ENCODE measurements at places on chromosomes 6 and 20. TPM values are rescaled to one million over a fixed set of nuclear protein-coding genes. Genes with fewer than 3 reads are reported as not detected.

- no peak for DNase-seq
Observed at GRCh38 chr6:106674541-106675229, 45.3 kb downstream of the QRSL1 start.

GRCh38 chr6:98047164-98047563, 764.1 kb upstream of the MMS22L start:
- DNase-seq, result no peak

- DNase-seq, result no peak
Observed at GRCh38 chr6:30481211-30481964, 7.9 kb upstream of the HLA-E start.

DNA sequence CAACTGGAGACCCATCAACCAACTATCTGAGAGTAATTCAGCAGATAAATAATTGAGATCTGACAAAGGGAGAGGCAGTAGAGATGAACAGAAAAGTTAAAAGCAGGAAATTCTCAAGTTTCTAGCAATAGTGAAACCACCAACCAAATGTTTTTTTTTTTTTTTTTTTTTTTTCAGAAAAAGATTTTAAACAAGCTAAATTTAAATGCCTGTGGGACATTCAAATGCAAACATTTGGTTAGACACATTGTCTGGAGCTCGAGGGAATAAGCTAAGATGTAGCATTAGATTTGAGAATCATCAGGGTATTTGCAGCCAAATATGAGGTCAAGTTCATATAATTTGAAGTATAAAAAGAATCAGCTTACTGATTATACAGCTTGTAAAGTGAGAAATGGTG, 16.4 kb downstream of the RANBP9 start:
- DNase-seq, result no peak

- no peak for DNase-seq
Observed at GRCh38 chr6:11473008-11473740, 64.4 kb upstream of the TMEM170B start.

GRCh38 chr20:1652960-1653359, 4.6 kb downstream of the SIRPG start:
- no peak for DNase-seq

The ARMH2 gene
- not detected for total RNA-seq

The RRP36 gene
- total RNA-seq, result 46.6 TPM

DNA sequence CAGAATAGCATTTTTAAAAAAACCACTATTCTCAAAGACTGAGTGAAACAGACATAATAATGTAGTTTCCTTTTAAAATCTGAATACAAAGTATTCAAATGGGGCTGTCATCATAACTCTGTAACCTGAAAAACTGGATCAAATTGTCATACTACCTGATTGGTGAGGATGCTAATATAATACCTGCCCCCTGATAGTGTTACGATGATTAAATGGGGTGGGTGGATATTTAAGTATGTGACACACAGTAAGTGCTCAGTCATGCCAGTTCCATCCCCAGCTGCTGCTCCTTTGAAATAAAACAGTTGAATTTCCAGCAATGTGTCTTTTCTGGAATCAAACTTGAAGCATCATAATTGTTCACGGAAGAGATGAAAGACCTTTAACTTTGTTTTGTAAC, 8.9 kb downstream of the HTR1B start:
- DNase-seq, result no peak

The SOX18 gene
- total RNA-seq, result 1.8 TPM

- peak; percentile 87 for DNase-seq
Observed at GRCh38 chr20:32155017-32155981, 45.8 kb downstream of the TM9SF4 start.

DNA sequence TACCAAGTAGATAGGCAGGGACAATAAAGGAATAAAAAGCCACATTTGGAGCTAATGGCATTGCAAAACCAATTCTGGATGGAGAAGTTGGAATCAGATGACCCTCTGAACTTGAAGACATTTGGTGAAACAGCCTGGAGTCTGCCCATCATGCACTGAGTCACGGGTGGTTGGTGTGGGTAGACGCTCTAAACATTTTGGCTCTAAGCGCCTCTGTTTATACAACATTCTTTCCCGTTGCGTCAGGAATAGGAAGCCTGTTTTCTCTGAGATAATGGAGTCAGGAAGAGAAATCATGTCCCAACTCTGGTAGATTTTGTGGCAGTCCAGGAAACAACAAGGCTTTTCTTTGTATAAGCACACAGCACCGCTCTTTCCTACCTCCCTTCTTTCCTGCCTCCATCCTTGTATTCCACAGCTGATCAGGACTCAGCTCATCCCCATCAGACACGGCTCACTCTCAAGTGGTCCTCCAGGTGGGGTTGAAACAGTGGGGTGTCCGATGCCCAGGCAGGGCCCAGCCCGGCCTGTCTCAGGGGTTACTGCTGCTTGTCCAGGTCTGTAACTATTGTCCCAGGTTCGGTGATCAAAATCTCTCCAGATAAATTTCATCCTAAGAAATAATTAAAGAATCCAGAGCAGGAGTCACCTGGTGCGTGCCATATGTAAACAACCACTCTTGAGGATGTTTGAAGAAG, 12.1 kb upstream of the RAMACL start:
- DNase-seq, result peak; percentile 84

DNA sequence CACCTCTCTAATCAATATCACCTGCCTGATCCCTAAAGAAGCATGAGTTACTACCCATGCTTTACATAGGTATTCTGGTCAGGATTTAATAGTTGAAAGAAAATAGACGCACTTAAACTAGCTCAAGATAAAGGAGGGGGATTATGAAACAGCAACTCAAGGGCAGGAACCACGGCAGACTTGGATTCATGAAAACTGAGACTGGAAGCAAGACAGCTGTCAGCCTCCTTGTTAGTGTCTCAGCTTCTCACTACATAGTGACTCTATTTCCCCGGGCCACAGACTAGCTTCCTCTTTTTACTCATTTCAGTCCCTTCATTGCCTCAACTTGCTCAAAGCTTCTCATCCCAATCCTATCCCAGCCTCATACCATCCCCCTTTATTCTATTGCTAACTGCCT, 4.3 kb upstream of the SH3BGRL2 start:
- no peak for DNase-seq

The CLIC5 gene
- total RNA-seq, result 2.9 TPM

DNA sequence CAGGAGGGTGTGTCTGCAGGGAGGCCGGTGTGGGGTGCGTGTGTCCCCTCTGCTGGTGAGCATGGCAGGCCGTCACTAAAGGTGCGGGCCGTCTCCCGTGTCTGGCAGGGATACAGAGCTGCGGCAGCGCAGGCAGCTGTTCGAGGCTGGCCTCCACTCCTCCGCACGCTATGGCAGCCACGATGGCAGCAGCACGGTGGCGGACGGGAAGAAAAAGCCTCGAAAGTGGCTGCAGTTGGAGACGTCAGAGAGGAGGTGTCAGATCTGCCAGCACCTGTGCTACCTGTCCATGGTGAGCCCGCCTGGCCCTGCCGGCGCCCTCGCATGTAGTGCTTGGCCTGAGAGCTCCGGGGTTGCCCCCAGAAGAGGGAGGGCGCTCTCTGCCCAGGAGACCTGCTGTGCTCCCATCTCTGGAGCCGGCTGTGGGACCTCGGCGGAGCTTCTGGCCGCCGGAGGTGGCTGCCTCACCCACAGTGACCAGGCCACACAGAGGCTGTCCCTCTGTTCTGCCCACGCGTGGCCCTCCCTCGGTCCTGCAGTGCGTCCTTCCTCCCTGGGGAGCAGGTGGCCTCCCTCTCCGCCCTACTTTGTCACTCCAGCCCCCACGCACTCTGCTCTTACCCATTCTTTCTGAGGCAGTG, 149.6 kb downstream of the DTNBP1 start:
- no peak for DNase-seq

DNA sequence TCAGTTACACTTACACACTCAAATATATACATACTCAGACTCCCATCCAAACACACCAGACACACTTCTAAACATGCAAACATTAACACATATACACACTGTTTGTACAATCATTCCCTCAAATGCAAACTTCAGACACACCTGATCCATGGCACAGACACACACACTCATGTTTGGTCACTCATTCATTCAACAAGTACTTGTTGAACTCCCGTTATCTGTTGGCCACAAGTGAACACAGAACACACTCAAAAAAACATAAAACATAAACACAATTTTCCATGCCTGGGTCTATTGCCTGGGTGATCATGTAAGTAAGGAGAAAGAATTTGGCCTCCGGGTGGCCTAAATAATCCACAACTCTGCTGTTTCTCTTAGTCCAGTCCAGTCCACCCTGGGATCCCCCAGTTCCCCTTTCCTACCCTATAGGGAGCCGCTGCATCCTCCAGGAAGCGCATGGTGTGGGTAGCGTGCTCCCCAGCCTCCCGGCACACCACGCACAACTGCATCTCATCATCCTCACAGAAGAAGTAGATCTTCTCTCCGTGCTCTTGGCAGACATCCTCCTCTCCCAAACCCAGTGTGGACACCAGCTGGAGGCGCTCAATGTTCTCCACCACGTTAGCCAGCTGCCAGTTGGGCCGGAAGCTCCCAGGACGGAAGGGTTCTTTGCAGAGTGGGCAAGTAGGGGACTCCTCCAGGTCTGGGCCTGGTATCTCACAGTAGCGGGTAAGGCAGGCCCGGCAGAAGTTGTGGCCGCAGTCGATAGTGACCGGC, 815 bp downstream of the TRIM10 start:
- DNase-seq, result no peak

GRCh38 chr20:21500599-21500998, 13.3 kb downstream of the NKX2-2 start:
- no peak for DNase-seq

- no peak for DNase-seq
Observed at GRCh38 chr6:20095436-20095835, 116.8 kb downstream of the MBOAT1 start.

The MYBL2 gene
- 0.27 TPM for total RNA-seq

- DNase-seq, result no peak
Observed at GRCh38 chr20:63330940-63331339, 30.2 kb downstream of the CHRNA4 start.

Measured in sigmoid colon (tissue), 7 donors.